Skeletal muscle cell (primary cell): ENCODE measurements at places on chromosomes 3 and 15.
A peak's percentile ranks its signal among the peaks of the same experiment; 100 is the strongest.

DNA sequence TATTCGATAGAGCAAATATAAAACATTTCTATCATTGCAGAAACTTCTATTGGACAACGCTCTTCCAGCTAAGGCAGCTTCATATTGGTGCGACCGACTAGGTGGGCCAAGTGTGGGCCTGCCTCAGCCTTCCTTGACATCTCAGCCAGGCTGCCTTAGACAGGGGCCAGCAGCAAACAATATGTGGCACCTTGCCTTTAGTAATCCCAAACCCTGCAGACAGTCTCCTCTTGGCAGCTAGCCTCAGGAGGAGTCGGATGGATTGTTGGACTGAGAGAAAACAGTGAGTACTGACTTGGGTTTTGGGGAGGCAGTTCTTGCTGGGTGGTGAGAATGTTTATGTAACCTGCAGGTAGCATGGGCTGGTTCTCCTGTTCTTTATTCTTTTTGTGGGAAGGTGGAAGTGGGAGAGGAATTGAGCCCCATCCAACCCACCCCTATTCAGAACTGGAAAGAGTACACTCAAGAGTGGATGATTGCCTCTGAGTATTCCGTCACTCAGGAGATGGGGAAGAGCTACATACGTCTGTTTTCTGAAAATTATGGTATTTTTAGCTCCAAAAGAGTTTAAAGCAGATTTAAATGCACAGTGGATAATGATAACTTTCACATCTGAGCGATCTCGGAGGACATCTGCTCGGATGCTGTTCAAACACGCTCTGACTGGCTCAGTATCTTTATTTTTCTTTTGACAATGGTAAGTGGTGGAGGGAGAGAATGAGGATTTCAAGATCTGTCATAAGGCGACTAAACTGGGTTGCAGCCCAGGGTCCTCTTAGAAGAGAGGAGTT is 47.2 kb downstream of the GPD1L start:
- no peak for DNase-seq

DNA sequence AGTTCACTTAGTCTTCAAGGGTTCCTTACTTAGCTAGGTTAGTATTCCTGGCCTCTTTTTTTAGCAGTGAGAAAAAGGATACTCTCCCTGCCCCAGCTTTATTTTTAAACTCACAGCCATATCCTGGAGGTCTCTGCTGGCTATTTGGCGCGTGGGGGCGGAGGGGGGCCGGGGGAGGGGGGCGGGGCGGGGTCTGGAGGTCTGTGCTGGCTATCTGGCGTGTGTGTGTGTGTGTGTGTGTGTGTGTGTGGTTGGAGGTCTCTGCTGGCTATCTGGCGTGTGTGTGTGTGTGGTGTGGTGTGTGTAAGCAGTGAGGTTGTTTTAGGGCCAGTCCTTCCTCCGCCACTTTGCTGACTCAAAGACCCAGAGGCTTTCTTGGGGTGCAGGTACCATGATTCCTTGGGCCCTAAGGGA is 579 bp upstream of the PLAAT1 start:
- no peak for DNase-seq

GRCh38 chr3:58419780-58420507 is 13.7 kb downstream of the PDHB start:
- no peak for DNase-seq

DNA sequence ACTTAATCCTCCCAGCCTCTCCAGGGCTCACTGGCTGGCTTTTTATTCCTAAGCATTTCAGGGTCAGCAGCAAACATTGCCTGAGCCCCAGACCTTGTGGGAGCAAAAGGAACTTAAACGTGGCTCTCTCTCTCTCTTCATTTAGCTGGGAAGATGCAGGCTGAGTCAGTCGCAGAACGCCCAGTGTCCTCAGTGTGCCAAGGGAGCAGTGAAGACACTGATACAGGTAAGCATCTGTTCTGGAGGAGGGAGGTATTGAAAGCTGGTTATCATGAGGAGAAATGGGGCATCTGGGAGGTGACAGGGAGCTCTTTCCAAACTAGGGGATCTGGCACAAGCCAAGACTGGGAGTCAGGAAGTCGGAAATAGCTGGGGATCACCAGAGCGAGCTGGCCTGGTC is 4.3 kb downstream of the RHOV start:
- no peak for DNase-seq

DNA sequence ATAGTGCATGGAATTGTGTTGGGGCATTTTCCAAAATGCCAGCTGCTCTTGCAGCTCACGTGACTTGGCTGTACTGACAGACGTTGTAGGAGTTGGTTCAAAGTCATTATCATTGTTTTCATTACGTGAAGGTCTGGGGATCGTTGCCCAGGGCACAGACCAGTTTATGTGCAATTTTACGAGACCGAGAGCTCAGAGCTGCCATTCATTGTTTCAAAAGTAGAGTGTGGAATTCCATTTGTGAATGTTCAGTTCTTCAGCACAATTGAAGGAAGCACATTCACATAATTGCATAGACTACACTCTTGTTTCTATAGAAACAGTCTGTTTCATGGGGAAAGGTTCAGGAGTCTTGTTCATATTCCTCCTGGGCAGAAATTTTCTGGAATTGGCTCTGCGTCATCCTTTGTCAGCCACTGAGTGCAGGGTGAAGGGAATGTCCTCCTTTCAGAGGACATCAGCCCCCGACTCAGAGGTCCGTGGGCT is 54.5 kb downstream of the GABRG3 start:
- DNase-seq = no peak

- no peak for DNase-seq
Observed at GRCh38 chr3:55327131-55327920, 159.8 kb downstream of the WNT5A start.

GRCh38 chr15:25439369-25439836 is 579 bp upstream of the UBE3A start:
- DNase-seq = no peak

DNA sequence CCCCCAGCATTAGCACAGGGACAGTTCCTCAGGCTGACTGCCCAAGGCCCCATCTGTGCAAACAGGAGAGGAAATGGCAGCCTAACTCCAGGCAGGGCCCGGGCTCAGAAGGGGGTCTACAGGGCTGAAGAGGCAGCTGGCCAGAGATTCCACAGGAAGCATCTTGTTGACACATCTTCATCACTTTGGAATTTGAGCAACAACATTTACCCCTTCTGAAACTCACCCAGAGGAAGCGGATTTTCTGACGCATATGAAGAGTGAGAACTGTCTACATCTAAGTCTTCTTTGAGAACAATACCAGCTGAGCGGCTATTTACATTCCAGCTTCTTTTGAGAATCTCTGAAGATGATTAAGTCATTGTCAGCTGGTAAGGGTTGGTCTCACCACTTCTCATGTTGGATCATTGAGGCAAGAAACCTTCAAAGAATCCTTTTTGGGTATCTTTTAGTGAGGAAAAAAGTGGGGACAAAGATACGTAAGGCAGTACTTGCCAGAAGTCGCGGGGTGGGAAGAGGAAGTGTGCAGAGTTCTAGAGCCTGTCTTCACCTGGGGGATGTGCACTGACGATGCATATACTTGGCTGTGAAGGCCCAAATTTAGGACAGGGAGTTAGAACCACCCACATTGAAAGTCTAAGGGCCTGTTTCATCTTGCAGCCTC is 25.4 kb upstream of the SRP14 start:
- DNase-seq = peak; percentile 80

DNA sequence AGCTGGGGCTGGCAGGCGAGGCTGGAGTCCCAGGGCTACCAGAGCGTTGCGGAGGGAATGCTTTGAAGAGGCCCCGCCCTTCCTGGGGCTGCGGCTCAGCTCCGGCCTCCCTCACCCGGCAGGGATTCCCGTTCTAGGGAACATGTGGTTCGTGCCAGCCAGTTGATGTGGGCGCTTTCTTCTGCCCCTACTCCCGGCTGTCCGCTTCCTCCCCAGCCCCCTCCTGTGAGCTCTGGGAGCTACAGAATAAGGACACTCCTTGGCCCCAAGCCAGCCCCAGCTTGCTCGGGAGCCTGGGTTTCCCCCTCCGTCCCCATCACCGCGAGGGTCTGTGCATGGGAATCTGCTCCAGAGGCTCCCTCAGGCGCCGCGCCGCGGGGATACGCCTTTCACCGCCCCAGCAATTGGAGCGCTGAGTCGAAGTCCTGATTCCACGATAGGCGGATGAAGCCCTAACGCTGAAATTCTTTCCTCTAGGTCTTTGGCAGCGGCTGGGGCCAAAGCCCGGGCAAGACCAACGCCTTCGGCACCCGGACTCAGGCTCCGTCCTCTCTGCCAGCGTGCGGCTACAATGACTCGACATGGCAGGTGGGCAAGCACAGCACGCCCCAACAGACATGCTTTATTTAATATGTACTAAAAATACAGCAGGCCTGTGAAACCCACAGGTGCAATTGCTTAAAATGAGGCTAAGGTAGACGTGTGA is 69.5 kb downstream of the KLF15 start:
- no peak for DNase-seq

DNA sequence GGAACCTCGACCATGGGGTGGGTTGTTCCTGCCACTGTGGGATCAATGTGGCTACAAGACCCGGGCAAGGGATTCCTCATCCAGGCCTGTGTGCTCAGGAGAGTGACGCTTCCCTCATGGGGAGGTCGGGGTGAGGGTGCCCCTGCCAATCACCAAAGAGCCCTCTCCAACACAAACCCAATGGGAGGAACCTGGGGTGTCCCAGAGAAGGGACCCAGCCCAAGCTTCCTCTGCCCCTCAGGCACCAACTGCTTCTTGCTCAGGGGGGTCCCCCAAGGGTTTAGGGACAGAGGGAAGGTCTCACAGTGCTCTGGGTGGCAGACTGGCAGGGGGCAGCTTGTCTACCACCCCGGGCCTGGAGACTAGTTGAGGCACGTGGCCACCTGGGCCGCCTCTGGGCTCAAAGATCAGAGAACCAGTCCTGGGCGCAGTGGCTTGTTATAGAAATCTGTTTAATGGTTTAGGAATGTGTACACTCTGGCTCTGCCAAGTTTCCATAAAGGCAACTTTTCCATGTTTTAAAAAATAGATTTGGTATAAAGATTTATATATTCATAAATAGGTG is 26.6 kb downstream of the GP9 start:
- no peak for DNase-seq

DNA sequence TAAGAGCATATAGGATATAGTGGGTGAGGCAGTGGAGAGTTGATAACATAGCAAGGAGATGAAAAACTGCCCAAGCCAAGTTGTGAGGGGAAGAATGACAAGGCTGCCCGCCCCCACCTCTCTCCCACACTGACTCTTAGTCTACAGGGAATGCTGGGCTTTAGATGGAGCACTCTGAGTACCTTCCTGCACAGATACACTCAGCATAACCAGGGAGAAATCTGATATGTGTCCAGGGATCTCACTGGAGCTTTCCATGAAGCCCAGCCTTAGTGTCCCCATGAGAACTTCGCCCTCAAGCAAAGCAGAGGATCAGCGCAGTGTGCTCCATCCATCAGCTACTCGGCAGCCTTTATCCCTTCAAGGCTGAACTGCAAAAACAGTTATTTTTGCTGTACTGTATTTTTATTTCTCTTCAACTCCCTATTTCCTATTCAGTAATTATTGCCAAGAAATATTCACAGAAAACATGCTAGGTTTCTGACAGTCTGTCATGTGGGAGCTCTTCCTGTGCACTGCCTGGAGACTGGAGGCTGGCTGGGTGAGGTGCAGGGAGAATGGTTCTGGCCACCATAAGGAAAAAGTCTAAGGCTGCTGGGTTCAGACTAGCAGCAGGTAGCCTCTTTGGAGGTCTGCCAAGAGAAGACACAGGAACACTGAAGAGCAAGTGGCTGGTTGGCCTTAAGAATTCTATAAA is 475.2 kb upstream of the PPP2R3A start:
- no peak for DNase-seq

DNA sequence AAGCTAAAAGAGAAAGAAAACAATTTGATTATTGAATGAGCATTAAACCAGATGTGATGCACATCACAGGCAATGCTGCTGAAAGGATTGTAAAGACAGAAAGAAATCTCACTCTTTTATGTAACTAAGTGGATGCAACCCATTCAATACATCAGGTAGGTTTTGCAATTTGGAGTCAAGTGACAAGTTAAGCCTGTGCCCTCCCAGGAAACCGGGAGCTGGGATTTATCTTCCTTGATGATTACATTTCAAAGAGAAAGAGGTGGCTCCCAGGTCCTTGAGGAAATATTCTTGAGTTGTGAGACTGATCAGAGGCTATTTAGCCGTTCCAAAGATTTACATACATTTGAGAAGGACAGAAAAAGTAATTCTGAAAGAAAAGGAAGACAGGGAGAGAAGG is 219.0 kb upstream of the PROK2 start:
- DNase-seq = no peak

DNA sequence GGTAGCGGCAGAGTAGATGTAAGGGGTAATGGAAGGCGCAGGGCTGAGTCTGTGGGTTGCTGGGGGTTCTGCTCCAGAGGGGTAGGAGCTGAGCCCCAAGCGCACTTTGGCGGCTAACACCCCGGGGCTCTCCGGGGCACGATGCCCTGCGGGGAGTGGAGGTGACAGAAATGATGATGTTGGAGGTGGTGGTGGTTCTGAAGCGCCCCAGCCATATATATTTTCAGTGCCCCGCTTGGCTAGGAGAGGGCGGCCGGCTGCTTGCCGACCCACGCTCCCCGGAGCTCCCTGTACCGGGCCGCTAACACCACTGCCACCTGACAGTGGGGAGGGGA is 9.7 kb downstream of the ZIC4 start:
- DNase-seq = no peak

- DNase-seq = no peak
Observed at GRCh38 chr15:60441331-60441730, 37.6 kb downstream of the ICE2 start.

GRCh38 chr15:33309602-33310276 is 1.0 kb upstream of the RYR3 start:
- DNase-seq = no peak

DNA sequence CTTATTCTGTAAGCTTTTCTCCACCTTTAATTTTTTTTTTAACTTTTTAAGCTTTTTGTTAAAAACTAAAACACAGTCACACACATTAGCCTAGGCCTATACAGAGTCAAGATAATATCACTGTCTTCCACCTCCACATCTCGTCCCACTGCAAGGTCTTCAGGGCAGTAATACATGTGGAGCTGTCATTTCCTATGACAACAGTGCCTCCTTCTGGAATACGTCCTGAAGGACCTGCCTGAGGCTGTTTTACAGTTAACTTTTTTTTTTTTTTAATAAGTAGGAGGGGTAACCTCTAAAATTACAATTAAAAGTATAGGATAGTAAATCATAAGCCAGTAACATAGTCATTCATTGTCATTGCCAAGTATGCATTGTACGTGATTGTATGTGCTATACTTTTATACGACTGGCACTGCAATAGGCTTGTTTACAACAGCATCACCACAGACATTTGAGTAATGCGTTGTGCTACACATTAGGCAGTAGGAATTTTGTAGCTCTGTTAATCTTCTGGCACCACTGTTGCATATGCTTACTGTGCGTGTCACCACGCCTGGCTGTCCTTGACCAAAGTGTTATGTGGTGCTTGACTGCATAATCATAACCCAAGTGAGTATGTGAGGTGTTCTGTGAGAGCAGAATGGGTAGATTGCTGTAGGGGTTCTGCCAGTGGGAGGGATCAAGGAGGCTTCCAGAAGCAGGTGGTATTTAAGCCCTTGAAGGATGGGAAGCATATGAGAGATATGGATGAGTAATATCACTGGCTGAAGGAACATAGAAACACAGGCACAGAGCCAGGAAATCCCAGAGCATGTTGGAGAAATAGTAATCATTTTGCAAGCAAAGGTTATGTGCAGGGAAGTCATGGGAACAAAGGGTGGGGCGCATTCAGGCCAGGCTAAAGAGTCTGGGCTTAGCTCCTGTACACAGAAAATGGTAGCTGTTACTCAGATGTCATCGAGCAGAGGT is 18.3 kb downstream of the FBXO22 start:
- DNase-seq = peak; percentile 65
